ENCODE measurements at places on chromosomes 16 and 17.

- no peak for DNase-seq
These were observed 151.2 kb downstream of the TANC2 start for GRCh38 chr17:63116967-63117830.

DNA sequence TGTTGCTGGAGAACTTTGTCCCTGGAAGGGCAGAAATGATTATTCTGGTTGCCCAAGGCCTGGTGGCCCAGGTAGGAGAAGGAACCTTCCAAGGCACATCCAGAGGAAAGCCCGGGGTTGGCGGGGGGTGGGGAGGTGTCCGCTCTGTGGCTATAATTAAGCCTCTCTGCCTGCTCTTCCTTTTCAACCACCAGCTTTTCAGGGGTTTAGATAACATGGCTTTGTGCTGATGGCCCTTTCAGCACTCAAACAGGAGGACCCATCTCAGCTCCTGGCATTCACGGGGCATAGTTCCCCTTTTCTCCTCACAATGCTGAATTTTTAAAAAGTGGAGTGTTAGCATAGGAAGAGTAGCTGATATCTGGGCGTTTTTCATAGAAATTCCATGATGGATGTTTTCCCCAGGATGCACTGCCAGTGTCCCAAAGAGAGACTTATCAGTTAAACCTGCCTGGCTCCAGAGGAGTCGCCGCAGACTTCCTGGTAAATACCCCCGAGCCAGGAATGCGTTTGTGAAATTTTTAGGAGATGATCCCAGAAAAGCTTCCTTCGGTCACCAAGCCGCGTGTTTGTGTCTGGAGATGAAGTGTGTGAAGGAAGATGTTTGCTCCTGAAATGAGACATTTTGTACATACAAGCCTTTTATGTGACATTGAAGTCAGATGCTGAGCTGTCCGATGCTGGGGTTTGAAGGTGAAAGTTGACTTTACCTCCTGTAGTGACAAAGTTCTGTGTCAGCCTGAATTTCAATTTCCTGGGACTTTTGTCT lies 188.5 kb downstream of the MSI2 start:
- DNase-seq, result no peak

GRCh38 chr17:44345454-44346026 lies 438 bp downstream of the GRN start:
- peak; percentile 81 for DNase-seq

DNA sequence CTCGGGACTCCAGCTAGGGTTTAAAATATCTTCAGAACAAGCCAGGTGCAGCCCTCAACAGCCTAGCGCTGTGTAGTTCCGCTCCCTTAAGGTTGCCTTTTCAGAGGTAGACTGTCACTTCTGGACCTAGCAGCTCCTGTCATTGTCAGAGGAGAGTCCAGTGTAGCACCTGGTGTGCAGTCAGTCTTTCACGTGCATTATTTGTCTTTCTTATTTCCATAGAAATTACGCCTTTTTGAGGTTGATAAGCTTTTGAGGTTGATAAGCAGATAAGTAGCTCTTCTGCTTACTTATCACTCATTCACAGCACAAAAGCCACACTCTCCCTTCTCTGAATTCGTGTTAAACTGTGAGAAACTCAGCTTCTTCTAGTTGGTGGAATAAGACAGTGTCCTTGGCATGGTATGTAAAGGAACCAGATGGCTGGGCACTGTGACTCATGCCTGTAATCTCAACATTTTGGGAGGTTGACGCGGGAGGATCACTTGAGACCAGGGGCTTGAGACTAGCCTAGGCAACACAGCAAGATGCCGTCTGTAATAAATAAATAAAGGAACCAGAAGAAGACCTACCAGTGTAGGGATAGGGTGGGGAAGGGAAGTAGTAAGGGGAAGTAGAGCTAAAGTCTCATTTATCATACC lies 10.2 kb downstream of the EEF2K start:
- DNase-seq, result no peak

DNA sequence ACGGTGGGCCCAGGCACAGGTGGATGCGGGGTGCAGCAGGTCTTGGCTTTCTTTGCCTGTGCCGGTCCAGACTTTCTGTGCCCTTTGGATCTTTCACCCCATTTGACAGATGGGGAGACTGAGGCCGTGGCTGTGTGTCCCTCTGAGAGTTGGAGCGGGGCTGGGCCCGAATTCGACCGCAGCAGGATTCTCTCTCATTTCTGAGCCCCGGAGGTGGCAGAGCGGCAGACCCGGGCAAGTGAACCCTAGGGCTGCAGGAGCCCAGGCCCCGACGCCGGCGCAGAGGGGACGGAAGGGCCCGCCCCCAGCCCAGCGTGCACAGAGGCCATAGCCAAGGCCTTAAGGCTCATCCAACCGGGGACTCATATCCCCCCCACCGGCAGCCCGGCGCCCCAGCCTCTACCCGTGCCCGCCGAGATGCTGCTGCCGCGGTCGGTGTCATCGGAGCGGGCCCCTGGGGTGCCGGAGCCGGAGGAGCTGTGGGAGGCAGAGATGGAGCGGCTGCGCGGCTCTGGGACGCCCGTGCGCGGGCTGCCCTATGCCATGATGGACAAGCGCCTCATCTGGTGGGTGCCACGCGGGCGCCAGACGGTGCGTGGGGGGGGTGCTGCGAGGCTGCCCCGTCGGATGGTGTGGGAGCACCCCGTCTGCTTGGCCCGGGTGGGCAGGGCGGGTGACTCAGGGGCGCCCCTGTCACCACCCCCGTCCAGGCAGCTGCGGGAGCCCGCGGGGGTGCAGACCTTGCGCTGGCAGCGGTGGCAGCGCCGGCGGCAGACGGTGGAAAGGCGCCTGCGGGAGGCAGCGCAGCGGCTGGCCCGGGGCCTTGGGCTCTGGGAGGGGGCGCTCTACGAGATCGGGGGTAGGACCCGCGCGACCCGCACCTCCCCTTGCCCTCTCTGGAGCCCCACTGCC lies 857 bp downstream of the TMC8 start:
- DNase-seq, result peak; percentile 86

DNA sequence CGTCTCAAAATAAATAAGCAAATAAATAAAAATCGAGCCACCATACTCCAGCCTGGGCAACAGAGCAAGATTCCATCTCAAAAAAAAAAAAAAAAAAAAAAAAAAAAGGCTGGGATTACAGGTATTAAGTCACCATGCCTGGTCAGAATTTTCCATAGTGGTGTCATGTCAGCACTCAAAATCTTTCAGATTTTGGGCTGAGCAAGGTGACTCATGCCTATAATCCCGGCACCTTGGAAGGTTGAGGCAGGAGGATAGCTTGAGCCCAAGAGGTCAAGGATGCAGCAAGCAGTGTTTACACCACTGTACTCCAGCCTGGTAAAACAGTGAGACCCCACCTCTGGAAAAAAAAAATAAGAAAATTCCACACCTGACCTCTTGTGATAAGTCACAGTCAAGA lies 52.2 kb downstream of the FBXL20 start:
- no peak for DNase-seq

DNA sequence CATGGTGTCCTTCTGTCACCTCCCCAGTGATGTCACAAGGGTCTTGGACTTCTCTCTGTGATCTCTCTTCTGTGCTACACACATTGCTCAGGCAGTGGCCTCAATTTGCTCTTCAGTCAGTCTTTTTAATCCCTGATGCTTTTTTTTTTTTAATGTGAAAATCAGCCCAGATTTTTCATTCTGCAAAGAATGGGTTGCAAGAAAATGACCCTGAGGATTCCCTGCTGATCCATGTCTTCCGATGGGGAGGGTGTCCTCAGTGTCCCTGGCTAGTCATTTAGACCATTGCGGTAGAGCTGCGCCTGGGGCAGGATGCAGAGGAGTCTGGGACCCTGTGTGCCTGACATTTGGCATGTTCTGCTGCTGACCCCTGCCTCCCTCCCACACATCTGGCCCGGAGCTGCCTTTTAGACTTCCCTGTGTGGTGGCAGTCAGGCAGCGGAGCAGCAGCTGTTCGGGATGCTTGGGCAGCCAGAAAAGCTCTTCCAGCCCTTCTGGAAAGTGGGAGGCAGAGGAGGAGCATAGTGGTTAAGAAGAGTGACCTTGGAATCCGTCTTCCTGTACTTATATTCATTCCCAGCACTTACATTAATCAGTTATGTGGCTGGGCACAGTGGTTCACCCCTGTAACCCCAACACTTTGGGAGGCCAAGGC lies 12.3 kb downstream of the GPT2 start:
- no peak for DNase-seq

- DNase-seq, result no peak
These were observed 2.6 kb upstream of the FDXR start for GRCh38 chr17:74875155-74875976.

DNA sequence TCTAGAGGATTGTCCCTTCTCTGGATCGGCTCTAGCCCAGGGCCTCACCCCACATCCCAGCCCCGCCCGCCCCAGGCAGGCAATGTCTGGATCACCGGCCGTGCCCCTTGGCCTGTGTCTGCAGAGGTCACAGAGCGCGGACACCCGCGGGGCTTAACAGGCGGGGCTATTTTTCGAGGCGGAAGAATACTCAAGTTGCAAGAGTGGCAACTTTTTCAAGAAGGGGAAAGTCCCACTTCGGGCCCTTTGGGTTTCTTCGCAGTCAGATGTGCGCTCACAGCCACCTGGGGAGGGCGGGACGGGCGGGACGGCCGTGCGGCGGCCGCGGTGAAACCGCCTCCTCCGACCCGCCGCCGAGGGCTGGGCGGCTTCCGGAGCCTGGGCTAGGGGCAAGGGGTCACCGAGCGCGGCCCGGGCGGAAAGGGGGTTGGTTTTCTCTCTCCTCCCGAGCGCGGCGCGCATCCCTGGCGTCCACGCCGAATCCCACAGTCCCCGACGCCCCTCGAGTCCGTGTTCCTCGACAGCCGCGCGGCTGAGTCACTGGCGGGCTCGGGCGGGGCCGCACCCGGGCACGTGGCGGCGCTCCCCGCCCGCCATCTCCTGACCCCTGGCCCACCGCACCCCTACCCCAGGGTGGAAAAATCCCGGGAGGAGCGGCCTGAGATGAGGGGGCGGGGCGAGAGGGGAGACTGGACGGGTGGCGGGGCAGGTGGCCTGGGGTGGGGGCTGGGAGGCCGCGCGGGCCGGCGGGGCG lies 1.2 kb upstream of the PFN1 start:
- peak; percentile 89 for DNase-seq

DNA sequence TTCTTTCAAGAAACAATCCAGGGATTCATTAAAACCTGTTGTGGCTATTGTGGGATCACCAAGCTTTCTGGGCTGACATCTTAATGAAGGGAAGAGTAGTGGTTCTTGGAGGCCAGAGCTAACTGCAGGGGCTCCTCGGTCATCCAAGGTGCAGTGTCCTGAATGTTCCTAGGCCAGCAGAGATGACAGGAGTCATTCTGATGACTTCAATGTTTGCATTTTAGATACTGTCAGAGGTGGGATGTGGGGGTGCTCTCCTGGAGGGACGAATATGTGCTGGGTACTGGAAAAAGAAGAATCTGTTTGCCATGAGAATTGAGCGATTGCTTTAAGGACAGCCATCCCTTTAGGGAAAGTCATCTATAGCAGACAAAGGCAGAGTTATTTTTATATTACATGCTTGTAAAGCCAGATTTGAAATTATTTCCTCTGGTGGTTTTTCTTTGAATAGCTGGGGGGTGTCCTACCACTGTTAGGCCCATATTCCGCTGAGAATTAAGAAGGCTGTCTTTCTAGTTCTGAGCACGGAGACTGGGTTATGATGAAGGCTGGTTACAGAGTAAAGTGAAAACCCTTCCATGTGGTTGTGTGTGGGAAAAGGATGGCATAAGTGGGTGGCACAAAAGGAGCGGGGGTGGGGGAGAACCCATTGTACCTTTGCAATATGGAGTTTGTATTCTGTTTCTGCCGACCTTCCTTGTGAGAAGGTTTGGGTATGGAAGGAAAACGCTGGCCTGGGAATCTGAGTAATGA lies 7.4 kb downstream of the HLF start:
- DNase-seq, result no peak

DNA sequence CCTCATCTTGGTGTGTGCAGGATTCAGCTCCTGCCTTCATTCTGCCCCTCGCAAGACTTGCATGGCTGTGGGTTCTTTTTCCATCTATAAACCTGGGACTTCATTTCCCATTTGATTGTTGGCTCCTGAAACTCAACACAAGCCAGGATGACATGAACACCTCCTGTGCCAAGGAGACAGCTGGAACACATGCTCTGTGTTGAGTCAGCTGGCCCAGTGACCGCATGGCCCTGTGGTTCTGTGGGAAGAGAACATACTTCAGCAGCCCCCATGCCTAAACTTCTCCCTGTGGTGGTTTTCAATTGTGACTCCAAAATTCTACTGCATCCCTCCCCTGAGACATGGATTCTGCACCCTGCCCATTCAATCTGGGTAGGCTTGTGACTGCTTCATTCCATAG lies 57.9 kb upstream of the FOXF1 start:
- no peak for DNase-seq

- DNase-seq, result no peak
These were observed 307.6 kb downstream of the ZFHX3 start for GRCh38 chr16:72740347-72740746.

DNA sequence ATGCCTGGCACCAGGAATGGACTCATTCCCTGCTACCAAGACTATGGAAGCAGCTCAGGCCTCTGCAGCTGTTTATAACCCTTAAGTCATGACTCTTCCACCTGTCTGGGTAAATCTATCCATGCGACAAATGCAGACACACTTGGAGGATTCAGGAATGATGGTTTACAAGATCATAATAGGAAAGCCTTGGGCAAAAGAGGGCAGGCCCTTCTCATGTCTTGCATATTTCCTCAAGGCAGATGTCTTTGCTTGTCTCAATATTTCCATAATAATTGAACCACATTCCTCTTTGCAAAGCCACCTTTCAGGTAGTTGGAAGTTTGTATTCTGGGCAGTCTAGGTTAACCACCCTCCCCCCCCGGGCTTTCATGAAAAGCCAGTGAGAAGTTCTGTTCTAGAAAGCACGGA lies 884 bp upstream of the JPT1 start:
- DNase-seq, result peak; percentile 27

DNA sequence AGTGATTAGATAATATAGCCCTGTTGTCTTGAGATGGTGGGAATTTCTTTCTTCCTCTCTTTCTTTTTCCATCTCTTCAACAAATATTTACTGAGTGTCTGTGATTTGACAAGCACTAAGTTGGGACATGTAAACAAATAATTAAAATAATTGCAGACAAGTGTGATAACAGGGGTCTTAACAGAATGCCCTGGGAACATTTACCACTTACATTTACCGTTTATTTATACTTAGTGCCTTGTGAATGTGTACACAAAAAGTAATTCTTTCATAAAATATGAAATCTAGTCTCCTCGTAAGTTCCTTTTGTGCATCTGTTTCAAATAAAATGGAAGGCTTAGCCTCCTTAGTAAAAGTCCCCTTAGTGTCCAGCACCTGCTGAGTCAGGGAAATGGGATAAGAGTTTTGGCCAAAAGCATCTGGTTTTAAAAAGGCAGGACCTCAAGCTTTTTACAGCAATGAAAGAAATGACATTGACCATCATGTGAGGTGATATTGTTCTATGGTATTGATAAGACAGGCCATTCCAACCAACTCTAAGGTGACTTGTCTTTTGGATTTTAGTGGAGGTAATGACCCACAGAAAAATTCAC lies 188.2 kb downstream of the HS3ST3B1 start:
- DNase-seq, result no peak

- no peak for DNase-seq
These were observed 254.6 kb downstream of the HS3ST3A1 start for GRCh38 chr17:13346996-13347762.

- no peak for DNase-seq
These were observed 72.0 kb upstream of the LGALS9 start for GRCh38 chr17:27558842-27559505.

GRCh38 chr16:4323071-4323844 lies 7.4 kb downstream of the GLIS2 start:
- no peak for DNase-seq
